ENCODE measurements at places on chromosomes 2 and 18.
A peak's percentile ranks its signal among the peaks of the same experiment; 100 is the strongest.

- no peak for DNase-seq
Measured at GRCh38 chr2:191041418-191042161, 27.6 kb upstream of the STAT1 start.

DNA sequence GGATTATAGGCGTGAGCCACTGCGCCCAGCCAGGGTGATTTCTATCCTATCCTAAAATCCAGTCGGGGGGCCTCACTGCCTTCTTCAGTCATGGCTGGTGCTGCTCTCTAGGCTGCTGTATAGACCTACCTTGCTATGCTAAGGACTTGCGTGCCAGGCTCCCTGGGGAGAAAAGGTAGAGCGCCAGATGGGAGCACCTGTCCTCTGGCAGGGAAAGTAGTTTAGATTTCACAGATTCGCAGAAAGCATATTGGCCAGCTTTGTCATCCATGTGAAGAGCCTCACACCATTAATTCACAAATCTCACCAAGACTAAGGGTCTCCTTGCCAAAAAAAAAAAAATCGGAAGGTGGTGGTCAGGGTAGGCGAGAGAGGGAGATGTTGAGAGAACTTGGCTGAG is 217.6 kb downstream of the ATAD2B start:
- DNase-seq: no peak

- DNase-seq: no peak
Measured at GRCh38 chr2:135532581-135532980, 1.3 kb downstream of the R3HDM1 start.

DNA sequence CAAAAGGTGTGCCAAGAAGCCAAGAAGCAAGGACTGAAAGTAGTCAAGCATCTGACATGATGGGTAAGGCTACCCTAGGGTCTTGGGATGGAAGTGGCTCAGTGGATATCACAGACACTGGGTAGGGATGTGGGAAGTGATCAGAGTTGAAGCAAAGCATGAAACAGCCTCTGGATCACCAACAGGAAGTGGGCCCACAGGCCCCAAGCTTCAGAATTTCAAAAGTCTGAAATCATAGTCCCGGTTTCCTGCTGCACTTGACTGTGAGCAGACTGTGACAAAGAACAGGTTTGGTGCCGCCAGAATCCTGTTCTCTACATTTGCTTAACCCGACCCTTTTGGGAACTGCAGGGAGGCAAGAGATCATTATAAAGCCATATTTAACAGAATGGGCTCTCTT is 57.4 kb downstream of the SP100 start:
- no peak for DNase-seq

DNA sequence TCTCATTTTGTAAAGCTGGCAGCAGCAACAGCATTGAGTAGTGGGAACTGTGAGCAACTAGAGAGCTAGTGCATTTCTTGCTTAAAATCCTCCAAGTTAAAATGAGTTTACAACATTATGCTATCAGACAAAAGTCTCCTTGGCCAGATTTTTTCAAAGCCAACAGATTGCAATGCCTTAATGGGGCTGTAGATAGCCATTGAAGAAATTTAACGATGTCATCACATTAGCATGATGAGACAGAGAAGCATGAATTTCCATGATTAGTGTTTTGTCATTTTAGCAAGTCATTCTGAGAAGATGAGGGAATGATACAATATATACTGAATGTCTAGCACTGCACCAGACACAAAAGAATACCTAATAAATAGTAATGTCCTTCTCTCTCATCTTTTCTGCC is 307.5 kb upstream of the REG3G start:
- DNase-seq: no peak

GRCh38 chr2:71796174-71796593 is 342.8 kb downstream of the DYSF start:
- no peak for DNase-seq

DNA sequence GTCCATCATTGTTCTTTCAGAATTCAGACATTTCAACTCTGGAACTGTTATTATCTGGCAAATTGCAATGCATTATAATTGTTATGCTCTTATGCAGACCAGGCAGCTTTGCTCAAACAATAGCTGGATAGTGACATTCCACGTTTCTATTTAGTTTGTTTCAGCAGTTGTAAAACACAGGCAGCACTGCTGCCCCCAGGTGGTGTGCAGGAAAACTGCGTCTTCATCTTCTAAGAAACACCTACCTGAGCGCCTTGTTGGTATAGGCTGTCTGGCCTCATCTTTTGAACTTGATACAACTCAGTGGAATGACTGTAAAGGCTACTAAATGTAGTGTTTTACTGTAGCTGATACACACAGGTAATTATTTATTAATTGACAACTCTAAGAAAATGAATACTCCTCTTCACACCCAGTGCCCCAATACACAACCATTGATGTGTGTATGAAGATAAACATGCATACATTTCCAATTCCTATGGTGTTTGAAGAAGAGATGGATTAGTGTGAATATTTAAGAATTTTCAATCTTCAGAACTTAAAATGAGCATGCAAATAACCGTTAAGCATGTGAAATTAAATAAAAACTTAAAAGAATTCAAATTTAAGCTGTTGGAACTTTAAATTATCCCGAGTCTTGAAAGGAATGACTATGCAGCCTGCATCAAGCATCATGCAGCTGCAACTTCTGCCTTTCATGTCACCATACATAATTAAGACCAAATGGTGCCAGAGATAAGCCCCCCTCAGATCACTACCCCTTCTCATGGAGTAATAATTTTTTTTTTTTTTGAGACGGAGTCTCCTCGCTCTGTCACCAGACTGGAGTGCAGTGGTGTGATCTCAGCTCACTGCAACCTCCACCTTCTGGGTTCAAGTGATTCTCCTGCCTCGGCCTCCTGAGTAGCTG is 85.6 kb downstream of the CD8B2 start:
- no peak for DNase-seq

DNA sequence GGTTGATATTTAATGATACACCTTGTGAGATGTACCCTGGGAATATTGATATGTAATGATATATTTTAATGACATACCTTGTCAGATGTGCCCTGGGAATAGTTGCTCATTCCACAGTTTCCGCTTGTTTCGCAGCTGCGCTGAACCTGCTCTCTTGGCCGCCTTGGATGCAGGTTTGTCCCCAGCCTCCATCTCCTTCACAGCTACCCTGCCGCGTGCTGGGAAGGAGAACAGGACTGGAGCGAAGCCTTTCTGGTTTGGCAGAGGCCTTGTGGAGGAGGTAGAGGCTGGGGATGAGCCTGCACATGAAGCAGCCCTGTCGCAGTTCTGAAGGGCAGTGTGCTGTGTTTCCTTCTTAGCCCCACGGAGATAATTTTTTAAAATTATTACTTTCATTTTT is 14.6 kb downstream of the ATG4B start:
- DNase-seq: no peak

DNA sequence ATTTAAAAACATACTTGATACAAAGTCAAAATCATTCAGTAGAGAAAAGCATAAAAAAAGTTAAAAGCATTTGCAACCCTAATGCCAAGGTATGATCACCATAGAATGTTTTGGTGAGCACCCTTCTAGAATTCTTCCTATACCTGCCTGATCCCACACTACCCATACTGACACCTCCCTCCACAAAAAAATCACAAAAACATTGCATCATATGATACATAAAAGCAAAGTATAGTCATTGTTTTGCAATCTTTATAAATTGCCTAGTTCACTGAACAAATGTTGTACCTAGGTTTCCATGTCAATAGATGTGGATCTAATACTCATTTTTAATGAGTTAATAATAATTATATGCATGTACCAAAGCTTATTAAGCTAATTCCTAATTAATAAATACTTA is 54.1 kb downstream of the SLC9A4 start:
- no peak for DNase-seq

GRCh38 chr2:200025717-200026116 is 70.3 kb downstream of the MAIP1 start:
- no peak for DNase-seq

DNA sequence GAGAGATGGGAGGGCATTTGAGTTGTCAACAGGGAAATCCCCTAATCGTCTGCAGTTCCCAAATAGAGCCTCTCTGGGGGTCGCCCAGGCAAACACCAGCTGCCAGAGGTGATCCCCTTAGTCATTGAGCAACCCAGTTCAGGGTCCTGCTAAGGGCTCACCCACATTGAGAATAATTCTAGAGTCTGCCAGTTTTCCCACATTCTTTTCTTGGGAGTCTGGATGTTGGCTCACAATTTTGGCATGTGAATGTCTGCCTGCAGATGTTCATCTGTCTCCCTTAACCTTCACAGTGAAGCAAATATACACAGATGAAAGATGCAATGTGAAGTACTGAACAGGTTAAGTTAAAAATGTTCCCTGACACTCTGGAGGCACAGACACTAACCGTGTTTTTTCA is 11.4 kb upstream of the SMIM21 start:
- no peak for DNase-seq

- no peak for DNase-seq
Measured at GRCh38 chr2:5609201-5609600, 83.0 kb upstream of the SOX11 start.

GRCh38 chr2:85595301-85596025 is at the start of gene RNF181:
Gene RNF181 (plus strand): TSS chr2:85595745. CDS start chr2:85595764, 19 bp downstream.
- DNase-seq: peak; percentile 62

DNA sequence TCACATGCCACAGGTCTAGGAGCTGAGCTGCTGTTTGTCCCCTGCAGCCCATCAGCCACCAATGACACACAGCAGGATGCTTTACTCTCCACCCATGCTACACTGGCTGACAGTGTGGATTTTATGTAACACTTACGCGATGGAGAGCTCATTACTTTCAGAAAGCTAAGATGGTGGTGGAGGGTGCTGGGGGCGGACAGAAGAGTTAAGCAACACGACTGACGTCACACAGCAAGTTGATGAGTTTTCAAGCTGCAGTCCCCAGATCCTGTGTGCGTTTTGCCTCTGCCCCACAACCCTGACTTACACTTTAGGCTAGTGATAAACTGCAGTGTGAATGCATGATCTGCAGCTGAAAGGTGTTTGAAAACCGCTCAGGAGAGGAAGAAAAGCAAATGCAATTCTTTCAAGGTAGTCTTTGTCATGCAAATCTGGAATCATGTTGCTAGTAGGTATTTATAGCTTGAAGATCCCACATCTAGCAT is 42.4 kb downstream of the MRPS5 start:
- no peak for DNase-seq

- DNase-seq: no peak
Measured at GRCh38 chr2:86068648-86069047, 37.0 kb downstream of the POLR1A start.

- DNase-seq: no peak
Measured at GRCh38 chr18:54269893-54270844, 852 bp downstream of the POLI start.

DNA sequence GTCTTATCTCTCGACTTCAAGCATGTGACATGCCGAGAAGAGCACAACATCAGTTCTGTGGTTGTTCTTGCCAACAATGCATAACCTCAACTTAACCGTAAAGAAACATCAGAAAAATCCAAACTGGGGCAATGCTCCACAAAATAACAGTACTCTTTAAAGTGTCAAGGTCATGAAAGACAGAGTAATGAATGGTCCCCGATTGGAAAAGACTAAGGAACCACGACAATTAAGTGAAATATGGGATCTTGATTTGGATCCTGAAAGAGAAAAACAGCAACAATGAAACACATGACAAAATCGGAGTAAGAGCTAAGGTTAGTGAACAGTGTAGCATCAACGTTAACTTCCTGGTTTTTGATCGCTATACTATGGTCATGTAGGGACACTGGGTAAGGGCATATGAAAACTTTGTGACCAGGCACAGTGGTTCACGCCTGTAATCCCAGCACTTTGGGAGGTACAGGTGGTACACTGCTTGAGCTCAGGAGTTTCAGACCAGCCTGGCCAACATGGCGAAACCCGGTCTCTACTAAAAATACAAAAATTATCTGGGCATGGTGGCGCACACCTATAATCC is 55.2 kb downstream of the UNC50 start:
- DNase-seq: no peak

GRCh38 chr2:176085861-176086771 is 2.4 kb upstream of the EVX2 start:
- DNase-seq: no peak

DNA sequence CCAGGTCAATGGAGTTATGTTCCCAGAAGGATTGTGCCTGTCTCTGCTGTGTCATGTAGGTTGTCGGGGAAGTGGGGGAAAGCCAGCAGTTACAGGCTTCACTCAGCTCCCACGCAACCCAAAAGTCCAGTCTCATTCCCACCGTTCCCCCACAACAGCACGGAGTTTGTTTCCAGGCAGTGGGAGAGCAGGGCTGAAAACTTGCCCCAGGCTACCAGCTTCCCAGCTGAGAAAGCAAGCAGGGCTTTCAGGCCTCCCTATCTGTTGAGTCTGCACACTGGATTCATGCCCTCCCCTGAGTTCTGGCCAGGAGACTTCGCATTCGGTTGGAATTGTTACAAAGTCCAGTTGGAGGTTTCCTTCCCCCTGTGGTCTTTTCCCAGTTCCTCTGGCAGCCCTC is 76.3 kb downstream of the TMX3 start:
- no peak for DNase-seq

DNA sequence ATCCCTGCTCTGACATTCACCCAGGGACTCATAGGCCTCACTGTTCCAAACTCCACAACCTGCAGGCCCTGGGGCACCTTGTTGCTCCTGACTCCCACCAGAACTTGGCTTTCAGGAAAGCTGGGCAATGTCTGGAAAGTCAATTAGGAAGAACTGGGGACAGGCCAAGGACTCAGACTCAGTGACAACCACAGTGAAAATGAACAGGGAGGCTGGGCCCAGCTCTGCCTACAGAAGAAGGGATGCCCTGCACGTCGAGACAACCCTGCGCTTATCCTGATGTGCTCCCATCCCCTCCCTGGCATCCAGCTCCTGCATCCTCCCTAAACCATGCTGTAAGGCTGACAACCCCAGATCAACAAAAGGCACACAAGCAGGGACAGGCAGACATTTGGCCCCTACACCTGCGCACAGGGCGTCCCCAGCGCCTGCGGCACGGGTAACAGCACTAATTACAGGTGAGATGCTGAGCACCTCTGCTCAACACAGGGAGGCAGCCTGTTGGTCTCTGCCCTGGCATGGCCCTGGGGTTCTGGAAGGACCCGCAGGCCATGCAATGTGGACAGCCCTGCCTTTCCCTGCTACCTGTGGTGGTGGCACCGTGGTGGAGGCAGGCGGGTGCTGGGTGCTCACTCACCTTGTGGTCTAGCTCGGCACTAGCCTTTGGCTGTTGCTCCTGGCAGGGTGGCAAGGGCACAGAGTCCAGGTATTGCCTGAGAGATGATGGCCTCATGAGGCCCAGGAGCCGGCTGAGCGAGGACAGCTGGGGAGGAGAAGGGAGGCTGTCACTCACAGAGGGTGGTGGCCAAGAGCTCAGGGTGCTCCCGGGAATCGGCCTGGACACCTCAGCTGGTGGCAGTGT is 23.6 kb upstream of the SEMA4C start:
- DNase-seq: no peak

- DNase-seq: no peak
Measured at GRCh38 chr2:160224060-160224459, 24.0 kb upstream of the ITGB6 start.

DNA sequence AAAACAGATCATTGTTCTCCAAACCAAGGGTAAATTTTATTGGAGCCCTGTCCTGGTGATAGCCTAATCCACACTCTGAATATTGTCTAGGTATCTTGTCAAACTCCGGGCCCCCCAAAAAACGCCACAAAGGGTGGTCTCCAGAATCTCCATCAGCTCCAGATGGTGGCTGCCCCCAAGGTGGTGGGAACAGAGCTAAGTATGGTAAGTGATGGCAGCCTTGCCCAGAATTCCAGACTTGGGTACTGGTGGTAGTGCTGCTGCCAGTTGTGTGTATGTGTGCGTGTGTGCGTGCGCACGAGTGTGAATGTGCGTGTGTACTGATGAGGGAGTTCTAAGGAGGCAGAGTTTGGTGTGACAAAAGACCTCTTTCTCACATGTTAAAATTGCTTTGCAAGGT is 51.2 kb downstream of the GREB1 start:
- no peak for DNase-seq

GRCh38 chr2:120820263-120820952 is 84.7 kb downstream of the GLI2 start:
- no peak for DNase-seq
